ENCODE measurements at places on chromosomes 3 and 15.

- no peak for DNase-seq
These were observed 493.1 kb downstream of the MECOM start for GRCh38 chr3:169170456-169170855.

- DNase-seq = no peak
These were observed 106.6 kb downstream of the ARPP21 start for GRCh38 chr3:35745802-35746484.

DNA sequence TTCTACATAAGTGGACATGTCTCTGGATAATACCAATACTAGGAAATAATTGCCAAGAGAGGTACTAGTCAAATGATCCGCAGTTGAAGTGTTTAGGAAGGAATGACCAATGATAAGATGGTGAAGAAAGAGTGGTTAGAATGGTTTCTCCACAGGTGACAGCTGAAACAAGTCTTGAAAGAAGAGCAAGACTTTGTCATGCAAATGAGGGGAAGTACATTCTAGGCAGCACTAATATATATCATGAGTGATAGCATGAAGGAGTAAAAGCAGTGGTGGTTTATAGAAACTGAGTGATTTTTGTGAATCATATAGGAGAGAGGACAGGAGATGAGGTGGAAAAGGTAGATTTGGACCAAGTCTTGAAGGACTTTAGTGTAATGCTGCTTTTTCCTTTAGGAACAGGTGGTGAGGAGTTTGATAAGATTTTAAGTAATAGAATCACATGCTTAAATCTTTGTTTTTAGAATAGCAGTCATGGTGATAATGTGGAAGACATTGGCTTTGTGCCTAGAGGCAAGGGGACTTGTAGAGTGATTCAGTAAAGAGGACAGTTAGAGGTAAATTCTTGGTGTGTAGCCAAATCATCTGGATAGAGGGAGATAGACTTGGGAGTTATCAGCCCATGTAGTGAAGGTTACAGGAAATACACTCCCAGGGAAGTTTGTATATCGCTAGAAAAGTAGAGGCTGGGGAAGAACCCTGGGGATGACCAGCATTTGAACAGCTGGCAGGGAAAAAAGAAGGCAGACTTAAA, 31.9 kb downstream of the SLMAP start:
- DNase-seq = no peak

DNA sequence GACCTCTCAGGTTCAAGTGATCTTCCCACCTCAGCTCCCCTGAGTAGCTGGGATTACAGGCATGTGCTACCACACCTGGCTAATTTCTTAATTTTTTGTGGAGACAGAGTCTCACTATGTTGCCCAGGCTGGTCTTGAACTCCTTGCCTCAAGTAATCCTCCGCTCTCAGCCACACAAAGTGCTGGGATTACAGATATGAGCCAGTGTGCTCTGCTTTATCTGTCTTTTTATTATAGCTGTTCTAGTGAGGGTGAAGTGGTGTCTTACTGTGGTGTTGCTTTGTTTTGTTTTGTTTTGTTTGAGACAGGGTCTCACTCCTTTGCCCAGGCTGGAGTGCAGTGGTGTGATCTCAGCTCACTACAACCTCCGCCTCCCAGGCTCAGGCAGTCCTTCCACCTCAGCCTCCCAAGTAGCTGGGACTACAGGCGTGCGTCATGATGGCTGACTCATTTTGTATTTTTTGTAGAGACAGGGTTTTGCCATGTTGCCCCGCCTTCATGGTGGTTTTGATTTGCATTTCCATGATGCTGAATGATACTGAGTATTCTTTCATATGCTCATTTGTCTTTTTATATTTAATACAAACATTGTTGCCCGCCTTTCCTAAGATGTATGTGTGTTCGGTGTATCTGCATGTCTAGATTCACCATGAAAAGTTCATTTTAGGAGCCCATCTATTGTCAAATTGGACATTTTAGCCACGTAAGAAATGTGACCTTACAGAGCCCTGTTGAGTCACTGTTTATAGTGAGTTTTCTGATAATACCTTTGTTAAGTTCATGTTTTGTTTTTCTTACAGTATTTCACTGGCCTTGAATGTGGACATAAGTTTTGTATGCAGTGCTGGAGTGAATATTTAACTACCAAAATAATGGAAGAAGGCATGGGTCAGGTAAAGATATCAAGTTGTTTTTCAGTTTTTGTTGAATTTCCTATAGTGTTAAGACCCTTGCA, 80.6 kb downstream of the ARIH1 start:
- peak; percentile 62 for DNase-seq

- DNase-seq = peak; percentile 66
These were observed 167.4 kb upstream of the LPP start for GRCh38 chr3:187986514-187986934.

DNA sequence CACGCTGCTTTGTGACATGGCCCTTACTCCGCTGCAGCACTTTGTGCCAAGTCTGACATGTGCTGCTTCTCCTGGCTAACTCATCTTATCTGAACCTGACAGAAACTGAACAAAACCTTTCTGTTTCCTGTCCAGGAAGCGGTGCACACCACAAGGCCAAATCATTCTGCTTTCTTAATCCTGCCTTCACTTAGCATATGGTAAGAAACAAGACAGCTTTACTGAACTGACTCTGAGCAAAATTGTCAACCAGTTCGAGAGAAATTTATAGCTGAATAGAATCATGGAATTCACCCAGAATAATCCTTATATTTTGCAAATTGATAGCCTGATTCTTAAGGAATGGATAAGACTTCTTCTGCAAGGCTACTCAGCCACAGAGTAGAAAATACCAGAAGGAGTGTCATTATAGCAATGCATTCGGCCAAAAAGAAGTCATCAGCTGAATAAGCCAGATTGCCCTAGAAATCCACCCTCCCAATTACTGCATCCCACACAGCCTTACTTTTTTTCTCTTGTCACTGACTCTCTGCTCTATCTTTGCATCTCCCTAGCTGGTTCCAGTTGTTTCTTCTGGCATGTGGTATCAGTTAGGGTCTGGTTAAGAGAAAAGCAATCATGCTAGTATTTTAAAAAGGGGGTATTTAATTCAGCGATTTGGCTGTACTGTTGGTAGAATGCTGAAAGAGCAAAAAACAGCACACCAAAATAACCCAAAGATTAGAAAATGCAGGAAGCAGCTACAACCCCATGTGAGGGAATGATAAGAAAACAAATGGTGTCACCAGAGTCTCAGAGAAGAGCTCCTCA, 41.6 kb upstream of the STRIT1 start:
- DNase-seq = no peak

DNA sequence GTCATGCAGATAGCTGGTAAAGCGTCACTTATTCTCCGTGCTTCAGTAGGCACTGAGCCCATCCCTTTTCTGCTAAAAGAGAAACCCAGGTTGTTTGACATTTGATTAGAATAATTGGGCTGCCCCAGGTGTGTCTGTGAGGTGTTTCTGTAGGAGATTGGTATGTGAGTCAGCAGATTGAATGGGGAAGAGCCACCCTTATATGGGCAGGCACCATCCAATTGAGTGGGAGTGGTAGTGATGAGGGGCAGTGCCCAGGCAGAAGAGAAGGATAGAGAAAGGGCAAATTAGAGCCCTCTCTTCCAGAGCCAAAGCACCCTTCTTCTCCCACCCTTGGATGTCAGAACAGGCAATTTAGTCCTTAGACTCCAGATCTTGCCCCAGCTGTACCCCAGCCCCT, 384.3 kb upstream of the GBE1 start:
- no peak for DNase-seq

GRCh38 chr3:160343132-160343531, 55.9 kb downstream of the IFT80 start:
- no peak for DNase-seq

DNA sequence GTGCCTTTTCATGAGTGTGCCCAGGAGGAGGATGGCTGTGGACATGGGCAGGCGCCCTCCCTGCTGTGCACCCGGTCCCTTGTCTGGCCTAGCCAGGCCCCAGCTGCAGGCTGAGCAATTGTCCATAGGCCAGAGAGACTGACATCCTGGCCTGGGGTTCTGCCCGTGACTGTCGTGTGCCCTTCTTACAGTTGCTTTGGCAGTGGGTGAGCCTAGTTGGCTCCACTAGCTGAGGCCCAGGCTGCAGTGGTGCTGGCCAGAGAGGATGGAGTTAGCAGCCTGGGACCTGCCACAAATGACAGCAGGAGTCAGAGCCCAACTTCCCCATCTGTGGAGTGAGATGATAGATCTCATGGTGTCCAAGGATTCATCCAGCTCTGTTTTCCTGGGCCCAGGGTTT, 9.0 kb upstream of the CHRNB4 start:
- DNase-seq = no peak

GRCh38 chr3:69425249-69425648, 39.4 kb upstream of the FRMD4B start:
- peak; percentile 46 for DNase-seq

DNA sequence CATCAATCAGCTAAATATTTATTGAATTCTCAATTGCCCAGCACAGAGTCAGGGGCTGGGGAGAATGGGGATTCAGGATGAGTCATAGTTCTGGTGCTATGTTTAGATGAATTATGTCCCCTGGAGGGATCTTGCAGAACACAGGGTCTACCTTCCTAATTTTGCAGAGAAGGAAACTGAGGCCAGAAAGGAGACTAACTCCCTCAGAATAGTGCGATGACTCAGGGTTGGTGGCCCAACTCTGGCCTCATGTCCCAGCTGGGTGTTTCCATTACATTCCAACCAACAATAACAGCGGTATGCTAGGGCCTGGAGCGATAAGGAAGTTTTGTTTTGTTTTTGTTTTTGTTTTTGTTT, 270.9 kb downstream of the TLE3 start:
- no peak for DNase-seq

DNA sequence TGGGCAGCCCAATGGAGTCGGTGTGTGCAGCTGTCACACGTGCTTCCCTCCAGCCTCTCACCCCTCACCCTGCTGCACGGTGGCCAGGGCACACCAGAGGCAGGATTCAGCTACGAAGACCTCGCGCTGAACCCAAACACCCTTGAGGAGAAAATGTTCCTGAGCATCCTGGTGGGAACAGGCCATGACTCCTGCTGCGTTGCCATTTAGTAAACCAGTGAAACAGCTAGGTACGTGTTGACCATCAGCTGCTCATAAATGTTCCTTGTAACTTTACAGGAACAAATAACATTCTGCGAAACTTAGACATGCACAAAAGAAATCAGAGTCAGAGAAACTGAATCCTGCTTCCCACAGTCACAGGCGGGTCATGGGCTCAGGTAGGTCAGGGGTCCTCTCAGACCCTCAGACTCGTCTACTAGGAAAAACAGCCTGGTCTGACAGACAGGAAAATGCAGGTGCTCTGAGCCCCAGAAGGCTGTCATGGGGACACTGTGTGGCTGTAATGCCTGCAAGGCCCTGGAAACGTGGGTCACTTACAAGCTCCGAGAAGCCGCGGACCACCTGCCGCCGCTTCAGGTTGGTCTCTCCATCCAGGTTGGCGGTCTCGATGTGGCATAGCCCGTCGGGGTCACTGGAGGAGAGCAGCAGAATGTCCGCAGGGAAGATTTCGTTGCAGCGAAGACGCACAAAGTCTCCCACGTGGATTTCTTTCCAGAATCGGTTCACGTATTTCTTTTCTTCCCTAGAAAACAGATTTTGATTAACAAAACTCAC, 82.5 kb downstream of the ATP10A start:
- no peak for DNase-seq

DNA sequence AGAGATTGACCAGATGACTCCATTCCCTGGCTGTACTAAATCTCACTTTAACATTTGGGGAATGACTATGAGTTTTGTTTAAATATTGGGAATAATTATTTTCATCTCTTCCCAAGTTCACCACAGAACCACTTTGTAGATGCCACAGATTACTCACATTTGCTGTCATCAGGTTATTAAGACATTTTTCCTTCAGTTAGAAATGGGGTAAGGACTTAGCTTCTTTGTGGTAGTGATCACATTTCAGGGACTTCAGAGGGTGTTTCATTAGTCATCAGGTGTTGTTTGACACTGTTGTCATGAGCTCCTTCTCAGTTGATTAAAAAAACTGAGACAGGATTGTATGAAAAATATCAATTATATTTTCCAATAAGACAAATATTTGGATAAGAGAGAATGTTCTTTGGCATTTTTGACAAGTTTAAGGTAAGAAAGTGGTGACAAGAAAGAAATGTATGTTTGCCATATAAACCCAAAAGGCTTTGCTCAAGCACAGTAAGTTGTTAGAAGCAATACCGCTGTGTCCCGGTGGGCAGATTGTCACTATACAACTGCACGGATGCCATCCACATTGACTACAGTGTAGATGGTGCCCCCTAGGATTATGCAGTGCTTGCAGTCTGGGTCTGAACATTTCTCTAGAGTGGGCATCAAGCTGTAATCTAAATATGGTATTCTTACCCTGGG, 22.3 kb downstream of the FBXL2 start:
- DNase-seq = no peak

DNA sequence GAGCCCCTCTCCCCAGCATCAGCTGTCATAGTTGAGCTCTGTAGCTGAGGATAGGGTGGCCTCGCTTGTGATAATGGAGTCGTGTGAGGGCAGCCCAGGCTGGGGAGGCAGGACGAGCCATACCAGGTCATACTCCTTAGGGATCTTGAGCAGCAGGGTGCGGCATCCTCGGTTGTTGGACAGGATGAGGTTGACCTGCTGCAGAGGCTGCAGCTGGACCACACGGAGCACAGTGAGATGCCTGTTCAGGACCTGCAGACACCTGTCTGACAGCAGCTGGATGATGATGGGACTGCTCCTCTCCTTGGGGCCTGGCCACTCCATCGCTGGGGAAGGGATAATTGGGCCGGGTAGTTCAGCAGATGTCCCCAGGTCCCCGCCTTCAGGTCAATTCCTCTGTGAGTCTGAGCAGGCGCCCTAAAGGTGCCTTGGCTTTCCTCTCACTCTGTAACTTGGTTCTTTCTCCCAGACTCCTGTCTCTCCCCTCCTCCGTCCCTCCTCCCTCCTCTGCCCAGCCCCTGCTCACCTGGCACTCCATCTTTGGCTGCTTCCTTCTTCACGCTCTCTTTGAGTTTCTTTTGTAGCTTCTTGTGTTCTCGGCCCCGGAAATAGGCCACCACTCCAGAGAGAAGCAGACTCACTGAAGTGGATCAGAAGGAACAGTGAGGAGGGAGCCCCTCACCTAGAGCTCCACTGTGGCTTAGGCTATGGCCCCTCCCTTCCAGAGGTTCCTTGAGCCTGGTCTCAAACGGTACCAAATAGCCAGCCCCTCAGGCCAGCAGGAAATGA, 7.8 kb downstream of the DUOX2 start:
- DNase-seq = no peak

DNA sequence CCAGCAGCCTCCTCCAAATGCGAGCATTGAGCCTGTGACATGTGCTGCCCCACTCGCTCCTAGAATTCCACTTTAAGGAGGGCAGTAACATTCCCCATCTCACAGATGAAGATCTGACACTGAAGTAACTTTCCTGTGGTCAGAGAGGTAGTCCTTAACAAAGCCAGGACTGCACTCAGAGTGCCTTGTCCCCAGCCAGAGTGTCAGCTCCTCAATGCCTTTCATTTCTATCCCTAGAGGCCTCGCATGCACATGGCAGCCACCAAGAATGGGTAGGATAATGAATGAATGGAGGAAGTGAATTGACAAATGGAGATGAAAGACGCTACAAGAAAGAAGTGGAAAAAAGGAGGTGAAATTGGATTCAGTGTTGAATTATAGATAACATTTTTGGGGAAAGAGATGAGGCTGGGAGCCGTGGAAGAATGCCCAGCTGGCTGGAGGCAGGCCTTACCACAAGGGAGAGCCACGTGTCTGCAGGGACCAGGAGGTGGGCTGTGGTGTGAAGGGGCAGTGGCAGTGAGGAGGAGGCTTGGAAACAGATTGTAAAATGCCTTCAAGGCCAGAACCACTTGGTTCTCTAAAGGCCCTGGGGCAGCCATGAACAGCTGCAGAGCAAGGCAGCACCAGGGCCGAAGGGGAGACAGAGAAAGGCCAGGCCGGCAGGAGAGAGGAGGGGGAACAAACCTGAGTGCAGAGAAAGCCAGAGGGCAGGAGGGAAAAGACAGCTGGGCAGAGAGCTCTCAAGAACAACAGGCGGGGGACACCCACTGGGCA, 10.4 kb downstream of the CFAP92 start:
- no peak for DNase-seq

- DNase-seq = no peak
These were observed 31.1 kb downstream of the FAM174B start for GRCh38 chr15:92624401-92624991.

All from activated CD4-positive, alpha-beta T cell treated with anti-CD3 and anti-CD28 coated beads for 48 hours (primary cell).